Smooth muscle cell of the brain vasculature (primary cell): ENCODE measurements at places on chromosomes 4 and X.

DNA sequence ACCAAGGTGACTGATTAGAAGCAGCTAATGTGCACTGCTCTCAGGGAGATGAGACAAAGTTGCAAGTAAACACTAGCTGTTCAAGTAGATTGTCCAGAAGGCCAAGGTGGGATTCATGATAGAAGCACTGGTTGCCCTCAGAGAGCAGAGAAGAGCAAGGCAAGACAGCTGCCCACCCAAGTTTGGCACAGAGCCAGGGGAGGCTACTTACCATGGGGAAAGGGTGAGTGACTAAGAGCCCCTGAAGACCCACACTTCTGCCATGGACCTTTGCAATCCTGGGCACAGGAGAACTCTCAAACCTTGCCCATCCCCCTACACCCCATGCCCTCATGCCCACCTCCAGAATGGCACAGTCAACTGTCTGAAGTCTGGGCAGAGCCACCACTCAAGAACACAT, 68.3 kb downstream of the SPIN4 start:
- DNase-seq: no peak

DNA sequence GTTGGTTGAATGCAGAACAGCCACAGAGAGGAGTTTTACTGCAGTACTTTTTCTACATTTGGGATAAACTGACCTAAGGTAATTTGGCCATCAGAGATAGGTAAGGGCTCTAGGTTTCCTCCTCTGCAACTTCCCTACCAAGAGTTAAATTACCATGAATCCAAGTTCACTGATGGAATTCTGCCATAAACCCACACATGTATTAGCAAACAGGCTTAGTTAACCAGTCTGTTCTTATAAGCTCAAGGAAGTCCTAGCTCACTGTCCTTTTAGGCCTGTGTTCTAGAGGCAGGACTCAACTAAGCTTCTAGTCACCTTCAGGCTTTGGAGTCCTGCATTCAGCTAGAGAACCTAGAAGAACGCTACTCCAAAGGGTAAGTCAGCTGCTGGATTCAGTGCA, 4.0 kb downstream of the FAM114A1 start:
- no peak for DNase-seq

DNA sequence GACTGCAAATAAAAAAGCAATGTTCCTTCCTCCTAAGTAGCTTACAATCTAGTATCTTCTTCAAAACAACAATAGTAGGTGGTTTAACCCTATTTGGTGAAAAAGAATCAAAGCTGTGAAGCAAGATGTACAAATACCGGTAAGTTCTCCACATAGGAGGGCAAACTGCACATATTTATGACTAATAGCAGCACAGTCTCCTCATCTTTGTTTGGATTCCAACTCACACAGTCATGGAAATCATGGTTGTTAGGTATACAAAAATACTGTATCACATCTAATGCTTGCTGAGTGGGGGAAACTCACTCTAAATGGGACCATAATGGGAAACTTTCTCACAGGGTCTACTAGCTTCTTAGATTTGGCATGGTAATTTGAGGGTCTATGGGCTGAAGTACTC, 597.2 kb downstream of the INPP4B start:
- no peak for DNase-seq

GRCh38 chr4:46656071-46656470, 253.0 kb downstream of the COX7B2 start:
- DNase-seq: no peak

- DNase-seq: no peak
These were observed 24.4 kb upstream of the SLC25A6 start for GRCh38 chrX:1416327-1416784.

DNA sequence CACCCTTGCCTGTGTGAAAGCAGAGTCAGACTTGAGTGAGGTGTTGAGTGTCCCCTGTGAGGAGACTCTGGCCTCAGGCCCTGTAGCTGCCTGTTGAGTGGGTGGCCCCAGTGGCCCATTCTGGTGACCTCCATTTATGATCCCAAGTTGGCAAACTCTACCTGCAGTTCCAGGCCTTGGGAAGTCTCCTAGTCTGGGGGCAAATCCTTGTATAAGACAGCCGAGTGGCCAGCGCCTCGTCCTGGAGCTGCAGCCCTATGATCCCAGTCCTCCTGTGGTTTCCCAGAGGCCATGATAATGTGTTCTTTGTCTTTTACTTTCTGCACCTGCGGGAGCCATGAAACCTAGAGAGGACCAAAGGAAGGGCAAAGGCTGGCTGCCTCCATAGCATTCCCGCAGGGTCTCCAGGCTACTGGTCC, 58.7 kb downstream of the NBDY start:
- no peak for DNase-seq

DNA sequence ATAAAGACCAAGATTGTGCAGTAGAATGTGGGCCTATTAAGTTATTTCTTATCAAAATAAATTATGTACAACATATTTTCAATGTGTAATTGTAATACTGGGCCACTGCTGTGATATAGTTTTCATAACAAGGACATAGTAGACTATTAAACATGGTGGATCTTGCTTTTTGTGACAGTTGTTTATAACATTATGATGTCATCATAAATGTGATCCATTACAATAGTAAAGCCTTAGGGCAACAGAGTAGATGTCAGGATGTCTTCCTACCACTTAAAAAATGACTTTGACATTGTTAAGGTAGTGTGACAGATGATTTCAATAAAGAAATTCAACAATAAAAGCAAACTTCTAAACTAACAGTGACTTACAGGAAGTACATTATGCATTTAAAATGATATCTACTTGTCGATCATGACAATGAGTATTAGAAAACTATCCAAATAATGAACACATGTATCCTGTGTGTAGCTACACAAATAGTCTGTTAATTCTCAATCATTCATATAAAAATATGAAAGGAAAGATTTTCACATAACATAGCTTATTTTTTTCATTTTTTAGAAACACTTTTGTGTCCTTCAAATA, 5.3 kb upstream of the AGA start:
- no peak for DNase-seq

- no peak for DNase-seq
These were observed 13.6 kb downstream of the EREG start for GRCh38 chr4:74378573-74378972.

DNA sequence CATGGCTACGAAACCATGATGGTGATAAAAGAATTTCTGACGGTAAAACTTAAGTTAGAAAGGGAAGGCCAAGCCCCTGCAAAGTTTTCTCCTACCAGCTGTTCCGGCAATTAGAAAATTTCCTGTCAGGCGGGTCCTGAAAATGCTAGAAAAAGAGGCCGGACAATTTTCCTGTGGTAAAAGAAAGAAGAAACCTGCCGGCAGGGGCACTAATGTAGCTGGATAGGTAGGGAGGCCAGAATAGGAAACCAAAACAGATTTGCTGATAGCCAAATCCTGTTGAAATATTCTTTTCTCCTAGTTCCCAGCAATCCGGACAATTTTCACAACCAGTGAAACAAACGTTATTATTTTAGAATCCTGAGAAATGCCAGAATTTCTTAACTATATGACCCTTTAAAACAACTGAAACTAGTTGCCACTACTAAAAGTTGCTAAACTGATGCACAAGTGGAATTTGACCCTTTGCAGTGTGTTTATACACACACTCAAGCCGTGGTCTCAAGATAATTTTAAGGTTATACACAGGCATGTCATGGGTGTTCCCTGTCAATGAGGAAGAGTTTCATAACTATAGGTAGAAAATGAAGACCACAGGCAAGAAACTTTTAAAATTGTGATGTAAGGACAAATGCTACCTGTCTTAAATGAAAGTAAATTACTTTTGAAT, 47.7 kb downstream of the RPS6KA3 start:
- no peak for DNase-seq

- no peak for DNase-seq
These were observed 13.9 kb upstream of the HGFAC start for GRCh38 chr4:3427706-3428446.

DNA sequence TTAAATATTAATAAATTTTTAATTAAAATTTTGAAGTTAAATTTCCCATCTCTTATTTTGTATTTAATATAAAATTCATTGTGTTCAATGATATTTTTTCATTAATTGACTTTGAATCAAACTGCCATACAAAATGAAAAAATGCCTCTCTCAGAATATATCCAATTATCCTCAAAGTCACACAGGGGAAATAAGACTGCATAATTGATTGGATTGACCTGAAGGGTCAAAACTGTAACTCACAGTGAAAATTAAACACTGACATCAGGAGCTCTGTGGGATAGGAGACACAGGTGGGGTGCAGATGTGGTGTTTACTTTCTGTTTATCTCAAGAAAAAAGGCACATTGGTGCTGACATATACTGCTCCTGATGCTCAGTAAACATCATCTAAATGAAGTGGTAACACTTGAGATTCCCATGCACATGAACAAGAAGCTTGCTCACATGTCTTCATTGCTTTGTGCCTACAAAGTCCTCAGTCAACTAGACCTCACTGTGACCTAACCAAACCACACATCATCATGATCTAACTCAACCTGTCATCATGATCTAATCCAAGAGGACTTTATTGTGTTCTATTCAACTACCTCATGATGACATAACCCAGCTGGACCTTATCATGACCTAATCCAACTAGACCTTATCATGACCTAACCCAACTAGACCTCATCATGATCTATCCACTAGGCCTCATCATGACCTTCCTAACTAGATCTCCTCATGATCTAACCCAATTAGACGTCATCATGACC, 83.7 kb downstream of the DHRSX start:
- DNase-seq: no peak

DNA sequence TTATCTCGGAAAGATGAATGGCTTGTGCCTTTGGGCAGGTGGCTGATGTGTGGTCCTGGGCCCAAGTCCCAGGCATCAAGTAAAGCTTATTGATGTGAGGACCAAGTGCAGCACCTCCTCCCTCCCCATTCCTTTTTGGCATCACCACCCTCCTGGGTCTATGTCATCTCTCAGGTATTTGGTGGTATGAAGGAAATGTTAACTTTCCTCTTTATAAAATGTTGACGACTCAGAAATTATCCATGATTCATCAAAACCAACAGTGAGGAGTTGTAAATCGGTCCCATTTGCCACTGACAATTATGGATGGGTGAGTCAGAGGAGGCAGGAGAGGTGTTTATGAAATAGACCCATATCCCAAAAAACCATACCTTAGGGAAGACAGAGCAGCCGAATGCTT, 229.4 kb upstream of the GATB start:
- DNase-seq: no peak

DNA sequence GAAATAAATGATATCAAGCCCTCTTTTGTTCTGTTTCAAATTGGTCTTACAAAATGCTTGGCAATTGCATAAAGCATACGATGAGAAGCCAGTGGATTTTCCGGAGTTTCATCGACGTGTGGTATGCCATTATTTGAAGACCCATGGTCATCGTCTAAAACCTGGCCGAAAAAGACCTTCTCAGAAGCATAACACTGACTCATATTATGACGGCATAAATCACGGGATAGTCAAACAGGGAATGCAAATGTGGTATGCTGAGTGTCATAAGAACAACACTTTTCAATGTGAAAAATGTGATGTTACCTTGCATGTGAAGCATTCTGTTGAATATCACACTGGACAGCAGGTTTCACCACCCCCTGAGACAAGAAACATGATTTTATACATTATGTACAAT, 695.2 kb downstream of the GRXCR1 start:
- DNase-seq: no peak

GRCh38 chr4:188370777-188371176, 231.5 kb downstream of the TRIML1 start:
- DNase-seq: no peak

GRCh38 chrX:39692796-39693195, 405.0 kb downstream of the BCOR start:
- no peak for DNase-seq

DNA sequence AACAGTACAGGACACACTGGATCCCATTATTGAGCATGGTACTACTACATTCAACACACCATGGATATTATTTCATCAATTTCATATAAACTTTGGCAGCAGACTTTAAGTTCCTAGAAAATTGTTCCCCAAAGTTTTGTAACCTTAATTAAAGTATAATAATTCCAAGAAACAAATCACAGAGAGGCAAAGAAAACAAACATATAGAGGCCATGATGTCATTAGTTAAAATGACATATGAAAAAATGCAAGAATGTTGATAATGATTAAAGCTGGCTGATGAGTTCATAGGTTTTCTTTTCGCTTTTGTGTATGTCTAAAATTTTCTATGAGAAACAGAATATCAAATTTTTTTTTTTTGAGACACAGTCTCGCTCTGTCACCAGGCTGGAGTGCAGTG, 26.8 kb downstream of the LRBA start:
- no peak for DNase-seq

GRCh38 chr4:82613121-82613520, 51.3 kb upstream of the TMEM150C start:
- no peak for DNase-seq

- no peak for DNase-seq
These were observed 951 bp downstream of the SH3BP2 start for GRCh38 chr4:2793586-2794485.

DNA sequence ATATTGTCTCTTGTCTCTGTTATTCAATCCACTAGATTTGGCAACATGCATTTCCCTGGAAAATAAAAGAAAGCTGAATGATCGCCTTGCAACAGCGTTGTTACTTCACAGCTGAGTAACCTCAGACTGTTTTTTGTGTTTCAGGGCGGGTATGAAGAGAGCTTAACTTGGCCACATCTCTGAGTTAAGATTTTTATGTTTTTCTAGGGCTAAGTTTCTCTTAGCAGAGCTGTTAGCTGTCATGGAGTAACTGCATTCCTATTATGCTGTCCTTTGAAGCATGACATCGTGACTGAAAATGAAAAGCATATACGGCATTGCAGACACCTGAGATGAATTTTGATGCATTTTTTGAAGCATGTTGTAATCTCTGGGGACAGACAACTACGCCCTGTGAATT, 1798.9 kb downstream of the PCDH7 start:
- DNase-seq: no peak

DNA sequence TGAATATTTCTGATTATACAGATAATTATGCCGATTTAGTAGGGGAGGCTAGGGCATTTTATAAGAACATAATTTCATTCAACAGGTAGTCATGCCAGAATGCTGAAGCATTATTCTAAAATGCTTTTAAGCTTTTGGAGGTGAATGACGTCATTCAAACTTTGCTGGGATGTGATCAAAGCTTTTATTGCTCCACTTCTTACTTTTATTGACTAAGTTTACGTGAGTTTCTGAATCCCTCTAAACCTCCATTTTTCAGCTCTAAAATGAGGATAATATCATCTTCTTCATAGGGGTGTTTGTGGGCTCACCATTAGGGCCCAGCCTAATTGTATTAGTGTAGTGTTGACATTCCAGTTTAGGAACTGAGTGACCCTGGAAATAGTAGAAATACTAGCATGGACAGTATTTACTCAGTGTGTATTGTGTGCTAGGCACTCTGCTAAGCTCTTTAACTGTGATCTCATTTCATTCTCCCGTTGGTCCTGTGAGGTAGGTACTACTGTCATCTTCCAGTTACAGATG, 3.0 kb downstream of the WWC2 start:
- DNase-seq: no peak

DNA sequence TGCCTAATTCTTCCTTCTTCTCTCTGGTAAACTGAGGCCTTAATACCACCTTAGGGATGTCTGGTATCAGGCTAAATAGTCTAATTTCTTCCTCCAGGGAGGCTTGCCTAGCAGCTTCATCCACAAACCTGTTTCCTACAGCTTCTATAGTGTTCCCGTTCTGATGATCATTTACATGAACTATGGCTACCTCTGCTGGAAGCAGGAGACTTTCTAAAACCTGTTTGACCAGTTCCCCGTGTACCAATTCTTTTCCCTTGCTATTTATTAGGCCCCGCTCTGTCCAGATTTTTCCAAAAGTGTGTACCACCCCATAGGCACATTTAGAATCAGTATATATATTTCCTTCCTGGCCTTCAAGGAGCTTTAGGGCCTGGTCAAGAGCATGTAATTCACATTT, 5.8 kb upstream of the USP38 start:
- no peak for DNase-seq

- no peak for DNase-seq
These were observed 3.7 kb downstream of the USP38 start for GRCh38 chr4:143188136-143189088.
